ENCODE measurements at places on chromosomes 1 and 21.

GRCh38 chr21:33264561-33264960 lies 1.6 kb upstream of the IL10RB start:
- DNase-seq, result no peak

DNA sequence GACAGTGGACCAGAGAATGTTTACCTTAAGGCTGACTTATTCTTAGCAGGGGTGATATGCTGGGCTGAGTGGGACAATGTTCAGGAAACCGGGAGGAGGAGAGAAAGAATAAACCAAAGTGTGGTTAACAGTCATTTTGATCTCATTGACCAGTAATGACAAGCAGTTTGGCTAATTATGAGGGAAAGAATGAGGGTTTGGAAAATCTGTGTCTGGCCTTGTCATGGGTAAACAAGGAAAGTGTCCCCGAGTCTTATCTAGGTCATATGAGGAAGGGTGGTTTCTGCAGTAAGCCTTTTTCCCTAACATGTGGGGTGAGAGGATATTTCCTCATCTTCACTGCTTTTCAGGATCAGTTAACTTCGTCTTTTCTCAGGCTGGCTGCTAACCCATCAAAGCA lies 155.0 kb downstream of the TPR start:
- DNase-seq, result peak; percentile 58

DNA sequence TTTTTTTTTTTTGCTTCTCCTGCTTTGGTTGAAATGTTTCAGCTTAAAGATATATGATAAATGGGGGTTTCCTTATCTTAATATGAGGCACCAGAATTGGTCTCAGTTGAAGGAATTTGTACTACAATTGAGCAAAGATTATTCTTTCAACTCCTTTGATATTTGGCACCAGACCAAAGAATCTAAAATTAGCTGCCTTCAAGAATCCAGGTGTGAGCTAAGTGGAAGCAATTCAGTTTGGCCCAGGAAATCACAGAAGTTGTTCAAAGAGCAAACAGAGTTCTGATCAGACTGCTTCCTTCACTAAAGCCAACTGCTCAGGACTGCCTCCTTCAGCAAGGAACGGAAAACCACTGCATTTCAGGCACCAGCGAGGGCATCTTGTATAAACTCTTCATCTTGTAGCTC lies 68.3 kb upstream of the BCAR3 start:
- no peak for DNase-seq

- DNase-seq, result no peak
Observed at GRCh38 chr1:4171480-4172450, 271.7 kb upstream of the C1orf174 start.

DNA sequence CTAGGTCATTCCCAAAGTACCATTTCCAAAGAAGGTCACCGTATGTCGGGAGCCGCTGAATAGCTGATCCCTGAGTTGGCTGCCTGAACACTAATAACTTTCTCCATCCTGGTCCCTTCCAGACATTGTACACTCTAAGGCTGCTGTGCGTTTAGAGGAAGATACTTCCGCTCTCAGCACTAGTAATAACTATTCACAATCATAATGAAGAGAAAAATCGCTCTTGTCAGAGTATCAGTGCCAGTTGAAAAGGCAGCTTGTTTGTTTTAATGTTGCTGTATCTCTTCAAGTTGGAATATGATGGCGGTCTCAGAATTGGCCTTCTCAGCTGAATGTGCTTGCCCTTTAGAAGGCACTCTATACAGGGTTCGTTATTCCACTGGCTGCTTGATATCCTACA lies 43.5 kb downstream of the TGFB2 start:
- no peak for DNase-seq

DNA sequence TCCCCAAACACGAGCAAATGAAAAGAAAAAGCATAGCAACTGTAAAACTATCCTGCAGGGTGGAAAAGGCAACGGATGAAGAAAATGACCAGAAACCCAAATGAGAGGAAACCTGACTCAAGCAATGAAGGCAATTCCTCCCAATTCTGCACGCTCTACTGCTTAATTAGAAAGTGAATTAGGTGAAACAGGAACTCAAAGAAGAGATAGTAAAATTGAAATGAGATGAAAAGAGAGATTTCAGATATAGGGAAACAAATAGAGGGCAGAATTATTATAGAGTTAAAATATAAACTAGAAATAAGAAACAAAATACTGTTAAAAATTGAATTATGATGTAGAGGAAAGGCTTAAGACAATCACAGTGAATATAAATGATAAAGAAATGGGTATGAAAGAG lies 27.5 kb upstream of the ITPKB start:
- DNase-seq, result no peak

DNA sequence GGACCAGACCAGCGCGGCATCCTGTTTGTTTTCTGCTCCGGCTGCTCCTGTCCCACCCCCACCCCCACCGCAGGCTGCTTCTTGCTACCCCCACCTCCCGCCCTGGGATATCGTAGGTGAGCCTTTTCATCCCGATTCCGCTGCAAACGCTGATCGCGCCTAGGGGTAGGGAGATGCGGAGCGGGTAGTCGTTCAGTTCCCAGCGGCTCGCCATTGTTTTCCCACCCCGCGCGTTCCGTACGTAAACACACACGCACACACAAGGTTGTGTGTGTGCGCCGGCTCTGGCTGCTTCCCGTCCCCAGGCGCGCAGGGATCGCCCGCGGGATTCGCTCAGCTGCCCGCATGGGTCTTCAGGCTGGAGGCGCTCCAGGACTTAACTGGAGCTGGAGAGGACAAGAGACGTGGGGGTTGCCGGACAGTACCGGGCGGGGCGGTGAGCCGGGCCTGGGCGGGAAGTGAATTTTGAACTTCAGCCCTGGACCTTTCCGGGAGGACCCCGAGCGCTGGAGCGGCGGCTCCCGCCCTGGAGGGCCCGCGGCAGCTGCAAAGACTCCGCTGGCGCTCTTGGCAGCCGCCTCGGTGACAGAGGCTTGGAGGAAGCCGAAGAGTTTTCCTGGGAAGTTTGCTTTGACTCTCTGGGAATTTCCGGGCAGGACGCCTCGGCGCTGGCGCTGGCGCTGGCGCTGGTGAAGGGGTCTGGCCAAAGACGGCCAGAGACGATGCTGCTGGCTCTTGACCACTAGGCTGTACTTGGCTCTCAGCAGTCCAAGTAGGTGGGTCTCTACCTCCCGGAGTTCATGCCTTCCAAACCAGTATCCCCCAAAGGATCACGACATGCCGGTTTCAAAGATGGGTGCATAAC lies 1.6 kb downstream of the SOX13 start:
- DNase-seq, result peak; percentile 70

DNA sequence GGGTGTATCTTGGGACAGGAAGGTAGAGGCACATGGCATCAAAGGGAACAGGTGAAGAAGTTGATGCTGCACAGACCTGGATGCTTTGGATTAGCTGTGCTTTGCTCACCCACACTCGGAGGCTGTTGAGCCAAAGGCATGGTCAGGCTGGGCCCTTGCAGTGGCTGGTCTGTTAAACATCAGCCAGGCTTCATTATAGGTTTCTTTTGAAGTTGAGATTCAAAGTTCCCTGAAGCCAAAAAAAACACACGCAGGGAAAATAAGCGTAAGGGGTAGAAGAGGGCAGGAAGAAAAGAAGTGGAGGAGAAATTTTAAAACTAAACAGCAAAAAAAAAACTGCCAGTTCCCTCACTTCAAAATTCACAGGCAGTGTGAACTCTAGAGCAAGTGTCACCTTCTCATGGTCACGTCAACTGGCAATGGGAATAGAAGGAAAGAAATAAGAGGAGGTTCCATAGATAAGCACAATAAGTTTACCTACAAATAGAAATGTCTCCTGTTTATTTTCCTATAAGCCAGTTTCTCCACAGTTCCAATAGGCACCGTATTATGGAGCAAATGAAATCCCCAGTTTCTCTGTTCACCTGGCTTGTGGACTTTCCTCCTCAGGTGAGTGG lies 139.5 kb downstream of the PAPPA2 start:
- peak; percentile 60 for DNase-seq

DNA sequence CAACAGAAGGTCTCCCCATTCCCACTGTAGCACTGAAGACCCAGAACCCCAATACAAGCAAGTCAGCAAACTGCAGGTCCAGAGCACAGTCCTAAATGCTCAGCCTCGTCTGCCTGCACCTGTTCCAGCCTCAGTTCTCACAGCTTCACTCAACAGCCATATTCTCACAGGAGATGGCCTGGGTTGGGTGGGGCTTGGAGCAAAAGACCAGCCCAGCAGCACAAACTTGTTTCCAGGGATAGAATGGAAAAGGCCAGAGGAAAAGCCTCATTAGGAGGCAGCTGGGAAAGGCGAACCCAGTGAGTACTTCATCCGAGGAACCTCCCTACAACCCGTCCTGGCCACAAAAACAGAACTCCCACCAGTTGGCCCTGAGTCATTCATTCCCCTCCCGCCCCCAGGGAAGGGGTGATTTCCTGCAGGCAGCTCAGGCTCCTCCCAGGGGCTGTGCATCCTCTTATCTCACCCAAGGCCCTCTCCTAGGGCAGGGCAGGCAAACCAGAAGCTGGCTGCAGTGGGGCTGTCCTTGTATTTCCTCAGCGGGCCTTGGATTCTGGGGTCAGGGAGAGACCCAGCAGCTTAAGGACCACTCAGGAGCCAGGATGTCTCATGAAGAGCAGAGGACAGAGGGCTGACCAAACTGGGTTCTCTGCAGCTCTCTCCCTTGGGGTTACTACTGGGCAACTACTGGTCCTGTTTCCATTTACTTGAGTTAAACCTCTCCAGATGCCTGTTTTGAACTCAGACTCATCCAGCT lies 7.4 kb upstream of the MPL start:
- peak; percentile 81 for DNase-seq

DNA sequence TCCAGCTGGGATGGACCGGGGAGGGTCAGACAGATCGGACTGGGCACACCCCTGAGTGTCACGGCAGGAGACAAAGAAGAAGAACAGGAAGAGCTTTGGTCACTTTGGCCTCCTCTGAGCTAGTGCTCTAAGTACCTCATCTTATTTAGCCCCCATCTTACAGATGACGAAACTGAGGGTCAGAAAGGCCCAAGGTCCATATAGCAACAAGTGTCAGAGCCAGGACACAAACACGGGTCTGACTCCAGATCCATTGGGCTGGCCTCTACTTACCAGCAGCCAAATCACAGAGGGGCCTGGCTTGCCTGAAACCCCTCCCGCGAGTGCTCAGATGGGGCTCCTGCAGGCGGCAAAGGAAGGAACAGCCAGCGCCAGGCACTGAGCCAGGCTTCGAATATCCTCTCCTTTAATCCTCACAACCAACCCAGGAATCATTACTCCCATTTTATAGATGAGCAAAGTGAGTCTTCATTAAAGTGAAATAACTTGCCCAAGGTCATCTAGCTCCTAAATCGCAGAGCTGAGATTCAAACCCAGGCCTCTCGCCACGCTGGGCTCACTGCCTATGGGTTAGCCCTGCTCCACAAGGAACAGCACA lies 25.7 kb upstream of the SELENON start:
- no peak for DNase-seq

GRCh38 chr21:36859744-36860501 lies 106.5 kb downstream of the HLCS start:
- peak; percentile 36 for DNase-seq

GRCh38 chr1:157646144-157646543 lies 48.3 kb upstream of the FCRL4 start:
- no peak for DNase-seq

GRCh38 chr1:19892129-19892528 lies 9.9 kb downstream of the OTUD3 start:
- no peak for DNase-seq

GRCh38 chr21:35635261-35635660 lies 425.1 kb downstream of the SETD4 start:
- no peak for DNase-seq

GRCh38 chr1:8344893-8345507 lies 27.1 kb downstream of the SLC45A1 start:
- DNase-seq, result no peak

DNA sequence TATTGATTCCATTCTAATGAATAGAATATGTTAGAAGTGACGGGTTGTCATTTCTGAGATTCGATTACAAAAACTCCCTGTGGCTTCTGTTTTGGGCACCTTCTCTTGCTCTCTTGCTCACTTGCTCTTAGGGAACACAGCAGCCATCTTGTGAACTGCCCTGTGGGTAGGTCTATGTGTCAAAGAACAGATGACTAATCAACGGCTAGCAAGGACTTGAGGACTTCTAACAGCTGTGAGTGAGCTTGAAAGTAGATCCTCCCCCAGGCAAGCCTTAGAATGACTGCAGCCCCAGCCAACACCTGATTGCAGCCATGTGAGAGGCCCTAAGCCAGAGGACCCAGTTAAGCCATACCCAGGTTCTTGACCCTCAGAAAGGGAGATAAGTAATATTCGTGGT lies 49.3 kb downstream of the AZIN2 start:
- DNase-seq, result no peak

GRCh38 chr1:46784666-46785065 lies 14.2 kb upstream of the CYP4B1 start:
- no peak for DNase-seq

GRCh38 chr21:44579833-44580144 lies 615 bp downstream of the KRTAP10-5 start:
- DNase-seq, result no peak

DNA sequence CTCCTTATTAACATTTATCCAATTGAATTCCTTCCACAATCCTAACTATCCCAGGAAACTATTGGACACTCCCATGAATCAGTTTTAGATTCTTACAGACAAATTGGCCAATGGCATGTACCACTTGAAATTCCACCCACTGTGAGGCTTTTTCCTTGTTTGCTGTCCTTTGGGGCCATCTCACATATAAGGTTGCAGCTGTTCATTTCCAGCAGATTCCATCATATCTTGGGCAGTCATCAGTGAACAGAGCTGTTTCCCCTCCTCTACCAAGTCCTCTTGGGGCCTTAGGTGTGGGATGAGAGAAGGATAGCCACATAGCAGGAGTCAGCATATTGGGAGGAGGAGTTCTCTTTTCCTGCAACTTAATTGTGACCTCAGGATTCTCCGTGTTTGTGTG lies 109.1 kb downstream of the HHAT start:
- DNase-seq, result no peak

- no peak for DNase-seq
Observed at GRCh38 chr21:45939521-45940045, 42.0 kb upstream of the COL6A1 start.

DNA sequence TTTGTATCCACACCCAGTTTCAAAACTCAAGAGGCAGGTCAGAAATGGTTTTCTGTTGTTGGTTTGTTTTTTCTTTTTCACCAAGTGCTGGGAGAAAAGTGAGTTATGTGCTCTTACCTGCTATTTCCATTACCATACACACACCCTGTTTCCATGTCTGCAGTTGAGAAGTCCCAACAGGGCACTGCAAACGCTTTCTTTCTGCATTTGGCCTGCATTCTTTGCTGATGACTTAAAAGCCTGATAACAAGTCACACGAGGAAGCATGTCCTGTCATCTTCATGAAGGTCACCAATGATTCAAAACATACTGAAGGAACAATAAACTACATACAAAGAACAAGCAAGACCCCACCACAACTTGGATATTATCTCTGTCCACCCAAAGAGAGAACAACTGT lies 24.8 kb upstream of the KCNE1 start:
- DNase-seq, result peak; percentile 29

DNA sequence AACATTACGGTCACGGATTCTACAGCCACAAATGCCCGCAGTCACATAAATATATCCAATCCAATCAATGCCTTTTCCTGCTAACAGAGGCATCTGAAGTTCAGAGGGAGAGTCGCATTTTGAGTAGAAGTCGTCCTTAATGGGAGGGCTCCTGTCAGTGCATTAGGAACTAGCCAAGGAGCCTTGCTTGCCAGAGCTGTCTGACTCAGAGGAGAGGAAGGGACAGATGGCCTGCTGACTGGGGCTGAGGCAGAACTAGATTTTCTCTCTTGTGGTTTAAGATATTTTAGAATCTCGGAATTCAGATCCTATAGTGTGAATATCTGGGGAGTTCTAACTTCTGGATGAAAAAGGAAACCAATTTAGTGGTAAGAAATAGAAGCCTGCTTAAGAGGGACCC lies 10.6 kb downstream of the XKR8 start:
- DNase-seq, result no peak

All from umbilical cord (tissue), 2 donors.